ENCODE measurements at places on chromosomes 13 and 19.
A peak's percentile ranks its signal among the peaks of the same experiment; 100 is the strongest.

DNA sequence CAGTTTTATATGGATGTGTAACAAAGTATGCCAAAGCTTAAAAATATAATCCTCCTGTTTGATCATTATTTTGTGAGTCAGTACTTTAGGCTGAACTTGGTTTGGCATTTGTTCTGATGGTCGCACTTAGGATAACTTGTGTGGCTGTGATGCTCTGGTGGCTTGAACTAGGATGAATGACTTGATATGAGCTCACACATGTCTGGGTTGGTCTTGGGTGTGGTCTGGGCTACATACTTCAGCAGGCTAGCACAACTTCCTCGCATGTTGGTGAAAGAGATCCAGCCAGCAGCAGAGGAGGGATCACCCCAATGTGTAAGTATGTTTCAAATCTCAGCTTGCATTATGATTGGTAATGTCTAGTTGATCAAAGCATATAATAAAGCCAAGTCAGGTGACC, 969.1 kb upstream of the PCDH9 start:
- H3K4me1 ChIP-seq = no peaks in the 10 kb centered on the region
- H3K4me3 ChIP-seq = no peak overlapping the region
- no peaks in the 10 kb centered on the region for H3K27me3 ChIP-seq
- H3K36me3 ChIP-seq = no peaks in the 10 kb centered on the region

GRCh38 chr19:49614096-49614833, 23.3 kb downstream of the PRR12 start:
- DNase-seq = no peak
- peak overlapping the region; percentile 90 for H3K27ac ChIP-seq
- H3K4me3 ChIP-seq = no peak overlapping the region
- H3K4me1 ChIP-seq = peaks cover 17% of the 10 kb centered on the region

GRCh38 chr13:25179832-25180774, 8.0 kb upstream of the AMER2 start:
- no peak for DNase-seq
- no peaks in the 10 kb centered on the region for H3K4me1 ChIP-seq
- no peak overlapping the region for H3K4me3 ChIP-seq
- H3K27ac ChIP-seq = no peak overlapping the region

- no peaks in the 10 kb centered on the region for H3K27me3 ChIP-seq
- peaks cover 3% of the 10 kb centered on the region for H3K36me3 ChIP-seq
- H3K4me3 ChIP-seq = no peak overlapping the region
- no peak for DNase-seq
- no peak overlapping the region for H3K27ac ChIP-seq
Measured at GRCh38 chr13:100356426-100356825, 232.2 kb downstream of the GGACT start.

DNA sequence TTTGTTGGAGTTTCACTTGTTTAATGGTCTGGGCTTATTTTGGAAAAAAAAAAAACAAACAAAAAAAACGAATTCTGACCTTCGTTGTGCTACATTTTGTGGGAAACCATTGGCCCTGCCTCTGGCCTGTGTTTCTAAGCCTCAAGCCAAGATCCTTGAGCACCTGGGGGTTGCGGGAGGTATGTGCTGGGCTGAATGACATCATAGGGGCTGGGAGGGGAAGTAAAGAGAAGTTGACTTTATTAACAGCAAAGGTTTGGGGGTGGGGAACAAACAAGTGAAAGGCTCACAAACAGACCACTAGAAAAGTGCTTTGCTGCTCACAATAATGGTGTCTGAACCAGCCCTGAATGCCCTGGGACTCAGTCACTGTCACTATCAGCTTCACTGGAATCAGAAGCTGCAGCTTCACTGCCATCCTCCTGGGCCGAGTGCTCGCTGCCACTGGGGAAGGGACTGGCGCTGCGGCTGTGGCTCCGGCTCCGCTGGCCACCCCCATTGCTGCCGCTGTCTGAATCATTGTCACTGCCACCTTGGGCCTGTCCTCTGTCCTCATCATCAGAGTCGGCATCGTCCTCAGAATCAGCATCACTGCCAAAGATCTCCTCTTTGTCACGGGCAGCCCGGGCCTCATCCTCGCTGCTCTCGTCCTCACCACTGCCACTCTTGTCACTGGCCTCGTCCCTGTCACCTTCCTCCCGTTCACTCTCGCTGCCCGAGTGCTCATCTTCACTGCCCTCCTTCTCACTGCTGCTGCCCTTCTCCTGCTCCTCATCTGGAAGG, 5.1 kb downstream of the PAF1 start:
- H3K4me1 ChIP-seq = peaks cover 14% of the 10 kb centered on the region
- peak overlapping the region; percentile 70 for H3K27ac ChIP-seq
- no peak overlapping the region for H3K4me3 ChIP-seq
- no peak for DNase-seq
- no peaks in the 10 kb centered on the region for H3K27me3 ChIP-seq

DNA sequence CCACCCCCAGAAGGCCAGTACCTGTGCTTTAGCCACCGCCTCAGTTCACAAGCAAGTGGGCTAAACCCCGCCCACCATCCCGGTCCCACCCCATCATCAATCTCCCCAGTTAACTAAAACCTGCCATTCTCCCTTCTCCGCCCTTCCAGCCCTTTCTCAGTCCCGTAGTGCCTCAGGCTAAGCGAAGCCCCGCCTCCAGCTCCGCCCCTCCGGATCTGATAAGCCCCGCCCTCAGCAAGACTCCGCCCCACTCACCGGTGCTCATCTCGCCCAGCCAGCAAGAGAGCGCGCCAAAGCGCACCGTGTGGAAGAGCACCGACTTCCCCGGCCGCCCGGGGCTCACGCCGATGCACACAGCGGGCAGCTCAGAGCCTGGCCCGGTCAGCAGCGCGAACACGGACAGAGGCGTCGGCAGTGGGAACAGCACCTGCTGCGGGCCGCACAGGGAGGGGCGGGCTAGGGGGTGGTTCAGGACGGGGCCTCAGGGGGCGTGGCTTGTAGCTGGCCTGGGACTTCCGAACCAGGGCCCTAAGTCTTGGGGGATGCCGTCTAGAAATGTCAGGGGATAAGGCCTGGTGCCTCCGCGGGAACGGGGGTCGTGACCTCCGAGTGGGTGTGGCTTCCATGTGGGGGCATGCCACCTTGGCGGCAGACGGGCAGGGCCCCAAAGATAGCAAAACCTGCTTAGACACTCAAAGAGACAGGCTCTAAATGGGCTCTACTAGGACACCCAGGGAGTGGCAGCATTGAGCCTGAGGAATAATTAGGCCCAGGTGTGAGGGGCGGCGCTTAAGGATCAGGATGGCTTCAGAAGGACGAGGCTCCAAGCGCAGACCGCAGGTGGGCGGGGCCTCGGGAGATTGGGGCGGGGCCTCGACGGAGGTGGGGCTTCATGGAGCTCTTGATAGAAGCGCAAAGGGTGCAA, 21.4 kb downstream of the MAP4K1 start:
- no peaks in the 10 kb centered on the region for H3K36me3 ChIP-seq
- no peak overlapping the region for H3K27ac ChIP-seq
- DNase-seq = no peak
- H3K4me3 ChIP-seq = peak overlapping the region; percentile 54
- H3K4me1 ChIP-seq = peaks cover 4% of the 10 kb centered on the region

DNA sequence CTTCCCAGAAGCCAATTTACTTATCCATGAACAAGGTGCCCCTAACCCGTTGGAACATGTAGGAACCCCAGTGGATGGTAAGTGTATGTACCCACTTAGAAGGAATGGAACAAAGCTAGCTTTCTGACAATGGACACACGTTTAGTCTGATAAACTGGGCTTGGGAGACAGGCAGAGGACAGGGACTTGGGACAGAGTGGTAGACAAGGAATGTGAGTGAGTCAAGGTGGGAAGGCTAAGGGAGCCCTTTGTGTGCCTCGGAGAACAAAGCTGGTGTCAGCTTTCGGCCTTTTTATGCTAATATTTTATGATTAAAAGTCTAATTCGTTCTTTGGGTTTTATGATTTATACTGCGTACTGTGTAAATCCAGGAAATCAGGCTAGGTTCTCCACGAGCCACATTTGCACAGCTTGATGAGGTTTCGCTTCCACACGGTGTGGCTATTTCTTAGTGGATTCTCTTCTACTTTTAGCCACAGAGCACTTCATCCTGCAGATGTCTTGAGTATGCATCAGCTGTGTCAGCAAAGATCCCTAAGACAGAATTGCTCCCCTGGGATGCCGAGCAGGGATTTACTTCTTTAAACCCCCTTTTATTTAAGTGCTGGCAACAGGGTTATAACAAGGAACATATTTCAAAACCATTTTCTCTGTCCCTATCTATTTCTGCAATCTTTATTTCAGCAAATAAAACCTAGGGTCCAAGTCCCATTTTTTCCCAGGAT, 258.5 kb downstream of the DLEU7 start:
- H3K27me3 ChIP-seq = no peaks in the 10 kb centered on the region
- H3K27ac ChIP-seq = no peak overlapping the region
- H3K4me3 ChIP-seq = no peak overlapping the region
- H3K36me3 ChIP-seq = no peaks in the 10 kb centered on the region
- no peak for DNase-seq

- no peak overlapping the region for H3K4me3 ChIP-seq
- no peak overlapping the region for H3K27ac ChIP-seq
- no peak for DNase-seq
- no peaks in the 10 kb centered on the region for H3K36me3 ChIP-seq
- H3K4me1 ChIP-seq = peaks cover 18% of the 10 kb centered on the region
Measured at GRCh38 chr13:44622708-44623107, 46.6 kb upstream of the TSC22D1 start.

- H3K27me3 ChIP-seq = peaks cover 10% of the 10 kb centered on the region
- no peak overlapping the region for H3K4me3 ChIP-seq
- H3K4me1 ChIP-seq = no peaks in the 10 kb centered on the region
Measured at GRCh38 chr19:6890401-6890913, 3.1 kb downstream of the ADGRE1 start.

DNA sequence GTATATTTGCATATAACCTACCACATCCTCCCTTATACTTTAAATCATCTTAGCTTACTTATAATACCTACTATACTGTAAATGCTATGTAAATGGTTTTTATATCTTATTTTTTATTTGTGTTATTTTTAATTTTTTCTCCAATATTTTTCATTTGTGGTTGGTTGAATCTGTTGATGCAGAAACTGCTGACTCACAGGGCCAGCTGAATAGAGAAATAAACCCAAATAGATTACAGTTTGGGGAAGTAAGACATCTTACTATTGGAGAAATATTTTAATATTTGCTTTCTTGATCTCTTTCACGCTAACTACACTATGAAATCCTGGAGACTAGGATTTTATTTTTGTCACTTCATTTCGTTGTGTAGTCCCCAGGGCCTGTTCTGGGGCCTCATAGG, 7.1 kb downstream of the SMAD9 start:
- H3K27me3 ChIP-seq = no peaks in the 10 kb centered on the region
- H3K36me3 ChIP-seq = no peaks in the 10 kb centered on the region
- no peak overlapping the region for H3K27ac ChIP-seq
- no peak overlapping the region for H3K4me3 ChIP-seq
- DNase-seq = no peak

GRCh38 chr19:19428746-19429145, 23.3 kb downstream of the GATAD2A start:
- H3K4me3 ChIP-seq = no peak overlapping the region
- H3K27ac ChIP-seq = no peak overlapping the region
- DNase-seq = no peak
- H3K27me3 ChIP-seq = no peaks in the 10 kb centered on the region

DNA sequence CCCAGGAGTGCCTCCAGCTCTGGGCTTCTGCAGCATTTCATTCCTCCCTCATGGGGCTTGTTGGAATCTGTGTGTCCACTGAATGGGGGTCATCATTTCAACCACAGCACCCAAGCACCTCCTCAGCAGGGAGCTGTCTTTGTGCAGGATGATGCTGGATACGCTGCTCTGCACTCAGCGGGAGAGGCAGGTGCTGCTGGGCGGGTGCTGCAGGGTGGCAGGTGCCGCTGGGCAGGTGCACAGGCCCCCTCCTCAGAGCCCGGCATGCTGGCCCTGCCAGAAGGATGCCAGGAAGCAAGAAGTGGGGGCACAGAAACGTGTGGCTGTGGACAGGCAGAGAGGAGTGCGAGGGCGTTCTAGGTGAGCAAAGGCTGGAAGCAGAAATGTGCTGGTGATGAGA, 121.8 kb upstream of the VSTM2B start:
- no peak overlapping the region for H3K4me3 ChIP-seq
- H3K27me3 ChIP-seq = peaks cover 11% of the 10 kb centered on the region

DNA sequence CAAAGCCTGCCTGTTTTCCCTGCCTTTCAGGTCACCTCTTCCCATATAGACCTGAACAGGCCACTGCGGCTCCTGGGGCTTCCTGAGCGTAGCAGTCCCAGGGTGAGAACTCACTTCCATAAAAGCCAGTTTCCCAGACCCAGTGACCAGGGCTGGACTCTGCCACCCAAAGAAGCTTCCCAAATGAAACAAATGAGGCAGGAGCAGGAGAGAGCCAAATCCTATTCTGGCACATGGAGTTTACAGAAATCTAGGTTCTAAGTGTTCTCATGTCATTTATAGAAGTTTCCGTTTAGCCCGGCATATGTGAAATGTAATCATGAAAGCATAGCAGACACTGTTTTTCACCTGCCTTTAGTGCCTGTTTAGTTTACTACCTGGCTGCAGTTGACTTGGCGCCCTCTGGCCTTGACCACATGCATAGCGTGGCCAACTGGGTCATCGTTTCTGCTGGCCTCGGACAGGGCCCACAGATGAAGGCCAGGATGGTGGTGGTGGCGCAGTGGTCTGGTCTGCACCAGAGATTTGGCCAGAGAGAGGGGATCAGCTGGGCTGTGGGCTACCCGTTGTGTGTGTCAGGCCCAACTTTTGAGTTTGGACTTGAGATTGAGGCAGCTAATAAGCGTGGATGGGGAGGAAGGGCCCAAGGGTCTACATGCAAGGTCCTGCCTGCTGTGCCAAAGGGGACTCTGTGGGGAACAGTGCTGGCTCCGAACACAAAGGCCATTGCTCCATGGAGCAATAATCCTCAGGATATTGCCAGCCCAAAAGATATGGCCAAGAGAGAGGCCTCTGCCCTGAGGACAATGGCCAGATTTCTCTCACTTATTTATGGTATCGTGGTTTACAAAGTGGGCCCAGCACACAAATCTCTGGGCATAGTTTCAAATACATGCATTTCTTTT, 43.3 kb downstream of the NFIX start:
- peaks cover 74% of the 10 kb centered on the region for H3K4me1 ChIP-seq
- peaks cover 8% of the 10 kb centered on the region for H3K36me3 ChIP-seq
- H3K27me3 ChIP-seq = no peaks in the 10 kb centered on the region
- no peak overlapping the region for H3K4me3 ChIP-seq

DNA sequence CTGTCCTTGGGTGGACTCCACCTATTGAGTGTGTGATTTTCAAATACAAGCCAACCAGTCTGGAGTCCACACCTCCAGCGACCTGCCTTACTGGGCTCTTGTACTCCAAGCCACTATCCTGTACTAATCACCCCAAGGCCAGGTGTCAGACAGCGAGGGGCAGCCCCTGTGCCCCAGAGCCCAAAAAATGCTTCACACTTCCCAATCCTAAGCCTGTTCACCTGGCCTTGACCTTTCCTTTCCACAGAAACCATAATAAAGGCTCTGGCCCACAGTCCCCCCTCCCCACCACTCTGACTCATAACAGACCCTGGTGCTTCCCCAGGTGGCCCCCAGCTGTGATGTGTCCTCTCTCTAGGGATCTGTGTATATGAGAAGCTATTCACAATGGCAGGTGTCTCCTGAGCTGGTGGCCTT, 3.9 kb downstream of the CD209 start:
- no peaks in the 10 kb centered on the region for H3K4me1 ChIP-seq
- no peak overlapping the region for H3K27ac ChIP-seq
- no peaks in the 10 kb centered on the region for H3K36me3 ChIP-seq
- no peak overlapping the region for H3K4me3 ChIP-seq
- peak; percentile 38 for DNase-seq
